ENCODE measurements at places on chromosomes 1 and 21. TPM values are rescaled to one million over a fixed set of nuclear protein-coding genes. Genes with fewer than 3 reads are reported as not detected.

Gene MAB21L3
- 0.46 TPM for total RNA-seq

Gene SH3BGR
- 3.1 TPM for total RNA-seq

Gene UBE2J2
- total RNA-seq = 52.5 TPM

Gene OR6N1
- total RNA-seq = 2.3 TPM

Gene HPCAL4
- 0.09 TPM for total RNA-seq

Gene TACSTD2
- 112 TPM for total RNA-seq

Gene UBR4
- 110 TPM for total RNA-seq

Data from upper lobe of right lung (tissue), 1 donor.